ENCODE measurements at places on chromosomes 3 and 15. TPM values are rescaled to one million over a fixed set of nuclear protein-coding genes. Genes with fewer than 3 reads are reported as not detected.

Gene GOLGA6B
- total RNA-seq: not detected

Gene ANKUB1
- total RNA-seq: not detected

DNA sequence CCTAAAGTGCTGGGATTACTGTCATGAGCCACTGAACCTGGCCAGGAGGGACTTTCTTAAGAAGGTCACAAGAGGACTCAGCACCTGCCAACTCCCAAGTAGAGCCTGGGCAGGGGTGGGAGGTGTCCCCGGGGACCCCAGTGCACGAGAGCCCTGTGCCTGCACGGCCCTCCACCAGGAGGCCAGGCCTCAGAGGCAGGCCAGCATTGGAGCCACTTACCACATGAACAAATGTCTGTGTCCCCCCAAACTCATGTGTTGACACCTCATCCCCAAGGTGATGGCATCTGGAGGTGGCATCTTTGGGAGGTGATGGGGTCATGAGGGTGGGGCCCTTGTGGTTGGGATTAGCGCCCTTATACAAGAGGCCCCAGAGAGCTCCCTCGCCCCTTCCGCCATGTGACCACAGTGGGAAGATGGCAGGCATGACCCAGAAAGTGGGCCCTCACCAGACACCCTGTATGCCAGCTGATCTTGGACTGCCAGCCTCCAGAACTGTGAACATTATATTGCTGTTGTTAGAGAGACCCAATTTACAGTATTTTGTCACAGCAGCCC lies 3.2 kb upstream of the RPUSD3 start:
- H3K27me3 ChIP-seq: no peaks in the 10 kb centered on the region
- H3K27ac ChIP-seq: no peak overlapping the region
- H3K4me3 ChIP-seq: no peak overlapping the region
- no peaks in the 10 kb centered on the region for H3K36me3 ChIP-seq
- no peaks in the 10 kb centered on the region for H3K4me1 ChIP-seq
- DNase-seq: no peak

GRCh38 chr3:126923423-126923822 lies 59.5 kb upstream of the PLXNA1 start:
- H3K27ac ChIP-seq: no peak overlapping the region
- no peak for DNase-seq
- no peak overlapping the region for H3K4me3 ChIP-seq
- peaks cover 23% of the 10 kb centered on the region for H3K4me1 ChIP-seq
- H3K36me3 ChIP-seq: no peaks in the 10 kb centered on the region

DNA sequence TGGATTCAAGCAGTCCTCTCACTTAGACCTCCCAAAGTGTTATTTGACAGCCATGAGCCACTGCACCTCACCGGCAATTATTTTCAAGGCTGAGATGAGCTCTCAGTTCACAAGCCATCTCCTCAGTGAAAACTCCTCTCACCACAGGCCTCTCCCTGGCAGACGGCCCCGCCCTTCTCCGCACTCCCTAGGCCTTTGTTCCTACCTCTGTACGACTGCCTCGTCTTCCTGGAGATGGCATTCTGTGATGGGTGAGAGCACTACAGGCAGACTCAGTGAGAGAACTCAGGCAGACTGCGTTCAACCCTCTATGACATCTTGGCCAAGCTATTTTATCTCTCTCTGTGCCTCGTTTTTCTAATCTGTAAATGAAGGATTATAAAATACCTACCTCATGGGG lies 67.0 kb upstream of the TPM1 start:
- H3K27me3 ChIP-seq: no peaks in the 10 kb centered on the region
- H3K27ac ChIP-seq: peak overlapping the region; percentile 55
- DNase-seq: no peak
- no peak overlapping the region for H3K4me3 ChIP-seq

- H3K27ac ChIP-seq: no peak overlapping the region
- no peaks in the 10 kb centered on the region for H3K4me1 ChIP-seq
- peaks cover 6% of the 10 kb centered on the region for H3K27me3 ChIP-seq
- DNase-seq: no peak
- no peaks in the 10 kb centered on the region for H3K36me3 ChIP-seq
These were observed 3.4 kb upstream of the PPP1R14D start for GRCh38 chr15:40831861-40832260.

- no peak overlapping the region for H3K27ac ChIP-seq
- H3K36me3 ChIP-seq: no peaks in the 10 kb centered on the region
- H3K4me1 ChIP-seq: 0 out of 2 replicates have a peak, but pooled peaks cover 2% of the 10 kb centered on the region
- H3K4me3 ChIP-seq: no peak overlapping the region
These were observed 33.6 kb downstream of the TMEM45A start for GRCh38 chr3:100525753-100526612.

All from IMR-90 (cell line).